Activated CD4-positive, alpha-beta T cell treated with anti-CD3 and anti-CD28 coated beads, Interleukin-2, Interleukin-4, amounts not matched to agents 100 ng/mL and 50 ng/mL, durations not matched to agents 16 hours and 8 hours (primary cell): ENCODE measurements at places on chromosomes 6 and 20.

GRCh38 chr20:62793757-62794006 is 2.6 kb upstream of the MRGBP start:
- DNase-seq, result no peak

DNA sequence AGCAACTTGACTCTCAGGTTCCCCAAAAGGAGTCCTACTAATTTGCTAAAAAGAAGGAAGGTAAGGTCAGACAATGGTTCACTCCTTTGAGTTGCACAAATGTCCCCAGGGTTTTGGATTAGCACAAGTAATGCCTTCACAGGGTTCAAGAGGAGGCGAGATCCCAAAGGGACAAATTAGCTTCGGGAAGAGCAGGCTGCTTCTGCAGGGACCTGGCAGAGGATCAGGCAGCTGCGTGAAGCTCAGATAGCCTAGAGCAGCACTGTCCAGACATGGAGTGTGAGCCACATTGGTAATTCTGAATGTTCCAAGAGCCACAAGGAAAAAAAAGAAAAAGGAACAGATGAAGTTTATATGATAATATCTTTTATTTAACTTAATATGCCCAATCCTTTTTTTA is 115.4 kb downstream of the CFAP61 start:
- no peak for DNase-seq

GRCh38 chr6:163705923-163706322 is 291.4 kb downstream of the QKI start:
- DNase-seq, result no peak

GRCh38 chr6:3977875-3978711 is 100.8 kb downstream of the FAM217A start:
- DNase-seq, result peak; percentile 53

DNA sequence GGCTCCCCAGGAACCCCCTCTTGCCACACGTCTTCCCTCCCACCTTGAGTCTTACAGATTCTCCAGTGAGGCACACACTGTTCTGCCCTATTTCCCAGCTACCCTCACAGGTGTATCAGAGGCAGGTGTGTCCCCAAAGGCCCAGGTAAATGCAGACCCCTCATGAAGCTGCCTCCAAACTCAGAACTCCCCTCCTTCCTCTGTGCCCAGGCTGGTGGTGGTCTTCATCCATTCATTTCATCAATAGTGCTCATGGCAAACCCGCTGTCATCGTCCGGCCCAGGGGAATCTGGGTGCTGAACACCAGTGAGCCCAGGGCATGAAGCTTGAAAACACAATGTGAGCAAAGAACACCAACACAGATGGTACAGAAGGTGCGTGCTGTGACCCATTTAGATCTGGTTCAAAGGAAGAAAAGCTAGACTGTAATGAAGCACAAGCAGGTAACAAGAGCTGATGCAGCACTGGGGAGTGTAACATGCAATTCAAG is 213.1 kb downstream of the SYNDIG1 start:
- no peak for DNase-seq

GRCh38 chr6:30887901-30888815 is 3.8 kb downstream of the DDR1 start:
- no peak for DNase-seq

- no peak for DNase-seq
These were observed 81.9 kb downstream of the GINS1 start for GRCh38 chr20:25489221-25489871.

GRCh38 chr6:89987140-89987539 is 92.9 kb downstream of the GJA10 start:
- no peak for DNase-seq

- DNase-seq, result no peak
These were observed 11.3 kb downstream of the FKBP5 start for GRCh38 chr6:35677456-35677855.

GRCh38 chr6:137536104-137536773 is 42.0 kb upstream of the OLIG3 start:
- DNase-seq, result peak; percentile 70

DNA sequence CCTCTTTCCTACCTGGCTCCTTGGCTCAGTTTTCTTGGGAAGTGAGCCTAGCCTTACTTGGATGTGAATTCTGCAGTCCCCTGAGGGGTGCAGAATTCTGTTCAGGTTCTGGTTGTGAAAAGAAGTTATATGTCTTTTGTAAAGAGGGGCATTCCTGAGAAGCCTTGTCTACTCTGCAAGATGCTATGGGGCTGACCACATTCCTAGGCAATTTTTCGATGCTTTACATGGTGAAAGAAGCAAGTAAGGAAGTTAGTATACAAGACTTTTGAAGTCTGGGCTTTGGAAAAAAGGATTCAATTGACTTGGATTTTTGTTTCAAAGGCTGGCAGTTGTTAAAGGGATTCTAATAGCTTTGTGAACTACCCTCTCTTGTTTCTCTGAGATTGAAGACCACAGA is 167.9 kb upstream of the STMND1 start:
- no peak for DNase-seq

DNA sequence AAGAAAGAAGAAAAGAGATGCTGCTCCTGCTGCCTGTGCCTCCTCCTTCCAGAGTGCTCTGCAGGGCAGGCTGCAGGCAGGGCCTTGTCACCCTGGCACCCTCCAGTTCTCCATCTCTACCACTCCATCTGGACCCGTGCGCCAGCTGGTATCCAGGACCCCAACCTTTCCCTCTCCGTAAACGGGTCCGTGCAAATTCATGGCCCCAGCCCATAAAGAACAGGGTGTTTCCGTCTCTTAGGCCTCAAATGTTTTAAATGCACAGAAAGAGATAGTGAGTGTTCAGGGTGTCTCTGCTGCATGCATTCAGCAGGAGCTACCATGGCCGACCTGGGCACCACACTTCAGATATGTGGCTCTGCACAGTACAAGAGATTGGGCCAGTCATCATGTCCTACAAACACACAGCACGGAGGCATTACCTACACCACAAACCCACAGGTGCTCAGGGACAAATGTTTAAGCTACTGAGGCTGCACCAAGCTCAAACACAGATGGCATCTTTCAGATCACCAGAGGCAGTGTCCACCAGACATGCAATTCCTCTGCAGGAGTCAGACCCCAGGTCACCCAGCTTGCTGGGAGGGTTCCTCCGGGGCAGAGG is 258.1 kb downstream of the DLL1 start:
- DNase-seq, result no peak

DNA sequence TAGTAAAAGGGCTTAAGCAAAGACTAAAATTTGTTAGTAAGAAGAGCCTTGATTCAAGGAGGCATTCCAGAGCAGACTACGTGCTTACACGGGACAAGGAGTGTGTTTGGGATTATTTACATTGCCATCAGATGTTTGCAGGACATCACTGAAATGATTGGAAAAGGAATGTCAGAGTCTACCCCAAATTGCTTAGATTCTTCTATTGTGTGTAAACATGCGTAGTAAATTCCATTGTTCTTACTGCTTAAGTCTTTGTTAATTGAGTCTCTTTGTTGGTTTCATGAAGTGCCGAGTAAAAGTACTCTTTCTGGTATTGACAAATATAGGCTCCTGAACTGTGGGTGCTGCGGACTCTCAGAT is 60.5 kb downstream of the CD83 start:
- DNase-seq, result no peak

- DNase-seq, result no peak
These were observed 94.2 kb downstream of the BANF2 start for GRCh38 chr20:17793986-17794385.

GRCh38 chr20:10962937-10963336 is 289.1 kb upstream of the JAG1 start:
- no peak for DNase-seq

GRCh38 chr20:1300083-1300840 is 28.7 kb downstream of the SDCBP2 start:
- DNase-seq, result no peak
